ENCODE measurements at places on chromosomes 6 and 20.

DNA sequence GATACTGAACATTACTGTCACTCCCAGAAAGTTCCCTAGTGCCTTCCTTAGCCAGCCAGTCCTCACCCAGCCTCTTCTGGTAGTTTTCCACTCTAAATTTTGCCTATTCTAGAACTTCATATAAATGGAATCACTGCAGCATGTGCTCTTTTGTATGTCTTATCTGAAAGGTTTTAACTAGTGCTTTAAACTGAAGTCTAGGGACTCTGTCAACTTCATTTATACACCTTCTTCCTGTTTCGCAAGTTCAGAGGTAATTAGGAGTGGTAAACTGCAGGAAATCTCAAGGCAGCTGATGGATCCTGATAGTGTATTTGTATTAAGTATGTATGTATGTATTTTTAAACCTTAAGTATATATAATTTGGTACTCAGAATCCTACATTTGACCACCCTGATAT is 94.3 kb downstream of the TCP11 start:
- no peak for DNase-seq

GRCh38 chr6:55518529-55519060 is 60.4 kb downstream of the HMGCLL1 start:
- no peak for DNase-seq

- no peak for DNase-seq
Measured at GRCh38 chr20:60266177-60266823, 308.1 kb downstream of the CDH26 start.

DNA sequence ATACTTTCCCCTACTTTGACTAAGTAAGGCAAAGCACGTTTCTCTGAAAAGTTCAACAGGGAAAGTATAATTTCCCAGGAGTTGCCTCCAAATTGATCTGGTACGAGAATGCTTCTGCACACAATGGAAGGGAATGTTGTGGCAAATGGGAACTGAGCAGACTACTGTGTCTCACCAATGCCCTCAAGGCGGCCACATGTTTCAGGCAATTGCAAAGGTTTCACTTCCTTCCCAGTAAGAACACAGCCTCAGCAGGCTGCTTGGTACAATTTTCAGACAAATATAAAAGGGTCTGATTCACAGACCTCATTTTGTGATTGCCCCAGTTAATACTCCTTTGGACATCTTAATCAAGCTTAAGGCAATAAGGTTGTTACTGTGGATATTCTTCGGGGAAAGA is 71.2 kb downstream of the KIAA0319 start:
- no peak for DNase-seq

- peak; percentile 86 for DNase-seq
Measured at GRCh38 chr6:89432875-89433251, at the start of gene ANKRD6. ANKRD6 (plus strand) TSS chr6:89433152; CDS start chr6:89566977, 133,825 bp downstream.

DNA sequence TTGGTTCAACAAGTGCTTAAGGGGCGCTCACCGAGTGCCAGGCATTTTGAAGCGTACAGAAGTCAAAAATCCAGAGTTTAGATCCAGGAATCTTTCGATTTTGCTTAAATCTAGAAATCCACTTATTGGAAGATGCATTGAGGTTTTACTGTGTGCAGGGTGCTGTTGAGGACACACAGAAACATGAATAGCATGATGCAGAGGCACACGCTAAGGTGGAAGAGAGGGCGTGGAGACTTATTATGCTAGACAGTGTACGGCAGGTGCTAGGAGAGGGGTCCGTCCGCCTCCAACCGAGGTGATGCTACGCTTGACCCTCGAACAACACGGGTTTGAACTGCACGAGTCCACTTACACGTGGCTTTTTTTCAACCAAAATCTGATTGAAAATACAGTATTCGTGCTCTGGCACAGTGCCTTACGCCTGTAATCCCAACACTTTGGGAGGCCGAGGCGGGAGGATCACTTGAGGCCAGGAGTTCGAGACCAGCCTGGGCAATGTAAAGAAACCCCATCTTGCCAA is 1.0 kb upstream of the KIF13A start:
- no peak for DNase-seq

DNA sequence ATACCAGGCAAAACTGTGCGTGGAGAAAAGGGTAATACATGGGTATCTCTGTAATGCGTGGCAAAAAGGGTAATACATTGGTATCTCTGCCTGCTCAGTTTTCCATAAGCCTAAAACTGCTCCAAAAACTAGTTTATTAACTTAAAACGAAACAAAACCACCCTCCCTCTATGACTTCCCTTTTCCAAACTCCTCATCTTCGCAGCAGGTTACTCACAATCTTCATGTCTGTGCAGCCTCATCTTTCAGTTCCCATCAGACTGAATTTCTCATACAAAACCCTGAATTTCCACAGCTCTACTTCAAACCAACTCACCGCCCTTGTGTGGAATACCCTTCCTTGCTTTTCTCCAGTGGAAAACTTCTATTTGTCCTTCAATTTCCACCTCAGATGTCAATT is 199.4 kb downstream of the PHACTR1 start:
- DNase-seq, result no peak

DNA sequence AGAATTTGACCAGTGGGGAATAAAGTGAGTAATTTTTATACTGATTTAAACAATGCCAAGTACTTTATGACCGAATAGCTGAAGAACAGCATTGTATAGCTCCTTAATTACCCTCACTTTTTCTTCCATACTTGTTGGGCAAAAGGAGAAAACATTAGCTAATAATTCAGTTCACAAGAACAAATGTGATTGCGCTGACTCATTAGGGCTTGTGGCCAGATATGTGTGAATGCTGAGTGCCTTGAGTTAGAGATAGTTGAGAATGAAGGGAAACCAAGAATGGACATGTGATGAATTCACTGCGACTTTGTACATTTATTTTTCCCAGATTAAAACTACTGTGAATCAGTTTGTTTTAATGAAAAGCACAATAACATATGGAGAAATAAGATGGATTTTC is 669.4 kb downstream of the TFAP2A start:
- DNase-seq, result no peak

GRCh38 chr6:50030777-50031562 is 9.2 kb upstream of the DEFB110 start:
- DNase-seq, result no peak

DNA sequence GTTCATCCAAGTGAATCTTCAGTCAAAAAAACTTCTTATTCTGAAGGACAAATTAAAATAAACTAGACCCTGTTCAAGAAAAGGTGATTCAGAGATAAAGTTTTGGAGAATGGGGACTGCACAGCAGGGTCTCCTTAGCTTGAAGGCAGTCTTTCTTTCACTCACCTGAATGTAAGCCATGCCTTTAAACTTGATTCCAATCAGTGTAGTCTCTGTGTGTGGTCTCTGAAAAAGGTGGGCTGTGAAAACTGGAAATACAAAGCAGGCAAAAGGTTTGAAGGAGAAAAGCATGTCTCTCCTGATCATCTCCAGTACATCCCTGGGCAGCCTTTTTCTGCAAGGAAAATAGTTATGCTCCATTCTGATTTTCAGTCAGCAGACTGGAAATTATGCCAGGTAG is 188.0 kb upstream of the SASH1 start:
- DNase-seq, result no peak

Data from omental fat pad (tissue), 4 donors.